ENCODE measurements at places on chromosomes 4 and X. TPM values are rescaled to one million over a fixed set of nuclear protein-coding genes. Genes with fewer than 3 reads are reported as not detected.

- no peak overlapping the region for H3K4me3 ChIP-seq
- no peak for DNase-seq
- H3K36me3 ChIP-seq: peaks cover 27% of the 10 kb centered on the region
Observed at GRCh38 chr4:10091531-10092181, 24.9 kb downstream of the WDR1 start.

DNA sequence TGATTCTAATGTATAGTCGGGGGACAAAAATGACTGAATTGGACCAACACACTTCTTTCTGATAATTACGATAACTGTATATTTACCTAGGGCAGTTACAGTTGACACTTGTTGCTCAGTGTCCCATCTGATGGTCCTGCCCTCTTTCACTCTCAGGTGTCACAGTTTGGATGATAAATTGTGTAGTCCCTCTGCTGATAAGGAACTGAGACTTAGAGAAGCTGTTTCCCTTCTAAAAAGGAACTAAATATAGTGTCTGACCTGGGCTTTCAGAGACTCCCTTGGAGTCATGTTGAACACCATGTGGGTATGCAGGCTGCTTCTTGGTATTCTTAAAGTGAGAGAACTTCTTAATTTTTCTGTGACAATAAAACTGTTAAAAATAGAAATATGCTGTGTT, 23.7 kb upstream of the PNPLA4 start:
- no peak overlapping the region for H3K27ac ChIP-seq
- no peak for DNase-seq
- H3K4me1 ChIP-seq: no peaks in the 10 kb centered on the region
- no peaks in the 10 kb centered on the region for H3K36me3 ChIP-seq

- no peak overlapping the region for H3K27ac ChIP-seq
- no peak for DNase-seq
- no peak overlapping the region for H3K4me3 ChIP-seq
- H3K36me3 ChIP-seq: no peaks in the 10 kb centered on the region
Observed at GRCh38 chr4:18291256-18291655, 269.7 kb upstream of the LCORL start.

- no peaks in the 10 kb centered on the region for H3K27me3 ChIP-seq
- peak; percentile 62 for DNase-seq
- no peak overlapping the region for H3K4me3 ChIP-seq
- peak overlapping the region; percentile 79 for H3K27ac ChIP-seq
- H3K4me1 ChIP-seq: peaks cover 17% of the 10 kb centered on the region
- no peaks in the 10 kb centered on the region for H3K36me3 ChIP-seq
Observed at GRCh38 chr4:69708211-69708610, 52.2 kb downstream of the SULT1B1 start.

- no peak overlapping the region for H3K4me3 ChIP-seq
- H3K27me3 ChIP-seq: peaks cover 2% of the 10 kb centered on the region
- no peaks in the 10 kb centered on the region for H3K4me1 ChIP-seq
Observed at GRCh38 chr4:77240469-77241066, 83.6 kb downstream of the CCNG2 start.

- no peak for DNase-seq
- no peaks in the 10 kb centered on the region for H3K27me3 ChIP-seq
- no peaks in the 10 kb centered on the region for H3K4me1 ChIP-seq
- H3K27ac ChIP-seq: no peak overlapping the region
- no peak overlapping the region for H3K4me3 ChIP-seq
- no peaks in the 10 kb centered on the region for H3K36me3 ChIP-seq
Observed at GRCh38 chrX:694800-695199, 64.2 kb downstream of the SHOX start.

The KLF8 gene
- 1.0 TPM for total RNA-seq

The UBA6 gene
- 96.4 TPM for total RNA-seq
